ENCODE measurements at places on chromosomes 6 and 20.
A peak's percentile ranks its signal among the peaks of the same experiment; 100 is the strongest.

- no peak for DNase-seq
Observed at GRCh38 chr20:910132-910869, 5.8 kb downstream of the ANGPT4 start.

GRCh38 chr6:109483735-109484057, 677 bp upstream of the ZBTB24 start:
- DNase-seq = no peak

GRCh38 chr6:93932175-93932574, 512.8 kb upstream of the EPHA7 start:
- no peak for DNase-seq

GRCh38 chr20:56442389-56443365, 25.8 kb upstream of the RTF2 start:
- no peak for DNase-seq

GRCh38 chr6:157800420-157801237, 22.4 kb upstream of the SNX9 start:
- no peak for DNase-seq

GRCh38 chr6:64685401-64685800, 1021.6 kb downstream of the EYS start:
- DNase-seq = no peak

DNA sequence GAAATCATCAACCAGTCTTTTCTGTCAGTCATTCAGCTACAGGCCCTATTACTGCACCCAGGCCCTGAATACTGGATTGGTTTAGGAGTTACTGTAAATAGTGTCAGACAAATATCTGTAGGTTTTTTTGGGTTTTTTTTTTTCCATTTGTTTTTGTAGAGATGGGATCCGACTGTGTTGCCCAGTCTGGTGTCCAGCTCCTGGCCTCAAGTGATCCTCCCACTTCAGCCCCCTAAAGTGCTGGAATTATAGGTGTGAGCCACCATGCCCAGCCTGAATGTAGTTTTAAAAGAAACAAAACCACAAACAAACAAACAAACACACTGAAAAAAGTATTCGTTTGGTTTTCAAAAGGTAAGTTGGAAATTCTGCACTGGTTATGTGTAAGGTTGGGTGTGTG, 39.6 kb downstream of the DZANK1 start:
- DNase-seq = no peak

GRCh38 chr6:43744931-43745727, 24.9 kb upstream of the VEGFA start:
- no peak for DNase-seq

- DNase-seq = no peak
Observed at GRCh38 chr20:52444455-52444854, 252.9 kb upstream of the ZFP64 start.

DNA sequence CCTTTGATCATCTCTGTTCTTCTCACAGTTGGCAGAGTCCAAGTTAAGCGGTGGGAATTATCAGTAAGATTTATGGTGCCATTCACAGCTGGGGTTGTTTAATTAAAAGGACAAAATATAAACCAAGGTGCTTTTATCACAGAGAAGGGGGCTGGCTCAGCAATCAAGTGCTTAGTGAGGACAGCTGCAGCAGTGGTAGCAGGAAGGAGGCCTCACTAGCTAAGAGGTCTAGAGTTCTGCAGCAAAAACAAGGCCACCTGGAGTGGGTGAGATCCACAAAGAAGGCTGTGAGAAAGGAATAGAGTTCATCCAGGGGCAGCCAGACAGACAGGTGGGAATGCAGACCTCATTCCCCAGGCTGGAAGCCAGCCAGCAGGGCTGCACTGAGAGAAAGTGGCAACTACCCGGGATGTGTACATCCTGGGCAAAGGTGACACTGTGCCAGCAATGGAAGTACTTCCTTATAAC, 37.1 kb downstream of the PIGU start:
- no peak for DNase-seq

DNA sequence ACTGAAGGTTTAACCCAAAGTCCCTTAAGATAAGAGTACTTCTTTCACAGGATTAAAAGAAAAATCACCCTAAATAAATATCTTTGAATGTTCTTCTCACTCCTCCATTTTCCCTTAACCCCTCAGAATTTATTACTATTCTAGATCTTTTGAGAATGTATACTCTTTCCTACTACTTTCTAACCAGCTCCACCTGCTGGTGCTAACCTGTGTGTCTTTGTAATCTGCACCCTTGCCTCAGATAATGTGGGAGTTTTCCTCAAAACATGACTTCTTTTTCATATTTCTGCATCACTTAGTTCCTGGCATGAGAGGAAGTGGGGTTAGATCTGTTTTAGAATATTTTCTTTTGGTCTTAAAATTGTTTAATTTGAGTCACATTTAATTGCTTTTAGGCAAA, 394.2 kb downstream of the BMP2 start:
- DNase-seq = no peak

DNA sequence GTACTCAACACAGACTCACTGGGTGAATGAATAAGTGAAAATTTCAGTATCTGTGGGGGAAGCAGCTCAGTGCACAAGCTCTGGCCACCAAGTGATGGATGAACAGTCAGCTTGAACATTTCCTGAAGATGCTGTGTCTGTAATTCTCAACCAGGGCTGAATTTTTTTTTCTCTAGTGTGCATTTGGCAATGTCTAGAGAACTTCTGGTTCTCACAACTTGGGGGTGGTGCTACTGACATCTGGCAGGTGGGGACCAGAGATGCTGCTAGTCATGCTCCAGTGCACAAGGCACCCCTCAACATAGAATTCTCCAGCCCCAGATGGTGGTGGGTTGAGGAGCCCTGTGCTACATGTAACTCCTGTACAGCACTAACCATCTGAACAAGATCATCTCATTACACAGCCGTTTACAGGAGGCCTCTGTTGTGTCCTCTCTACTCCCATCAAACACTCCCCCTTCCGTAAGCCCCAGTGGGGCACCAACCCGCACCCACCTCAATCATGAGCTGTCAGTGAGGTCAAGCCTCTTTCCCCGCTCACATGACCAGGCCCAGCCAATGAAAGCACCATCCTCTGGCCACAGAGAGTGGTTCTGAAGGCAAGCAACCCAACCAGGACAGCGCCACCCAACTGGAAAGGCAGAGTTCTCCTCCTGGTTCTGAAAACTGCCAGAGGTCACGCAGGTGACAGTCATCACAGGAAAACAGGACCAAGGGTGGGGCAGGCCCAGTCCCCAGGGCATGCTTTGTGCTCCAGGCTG, 103.9 kb upstream of the PMEPA1 start:
- no peak for DNase-seq

- DNase-seq = no peak
Observed at GRCh38 chr6:125114248-125114858, 39.2 kb upstream of the TPD52L1 start.

- DNase-seq = no peak
Observed at GRCh38 chr6:22069306-22069800, 227.5 kb downstream of the PRL start.

- no peak for DNase-seq
Observed at GRCh38 chr6:113672491-113673149, 184.5 kb upstream of the MARCKS start.

GRCh38 chr6:157906537-157907061, 75.1 kb upstream of the SYNJ2 start:
- DNase-seq = no peak

GRCh38 chr6:80547827-80548226, 441.4 kb downstream of the BCKDHB start:
- no peak for DNase-seq

DNA sequence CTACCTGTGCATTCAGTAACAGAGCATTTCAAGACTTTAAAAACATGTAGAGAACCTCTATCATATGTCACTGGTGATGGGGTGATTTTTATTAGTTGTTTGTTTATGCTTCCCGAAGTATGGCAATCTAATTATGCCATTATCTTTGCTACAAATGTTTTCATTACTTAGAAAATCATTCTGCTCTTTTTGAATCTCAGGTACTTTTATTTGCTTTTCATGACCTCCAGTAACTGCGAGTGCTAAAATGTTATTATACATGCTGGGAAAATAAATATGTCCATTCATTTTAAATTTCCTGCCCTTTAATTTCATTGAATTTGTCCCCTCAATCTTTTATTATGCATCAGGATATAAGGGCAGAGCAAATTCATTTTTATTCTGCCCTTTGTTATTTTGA, 515.7 kb downstream of the NKAIN2 start:
- DNase-seq = no peak

GRCh38 chr6:111113336-111114086, 26.2 kb downstream of the SLC16A10 start:
- no peak for DNase-seq

- DNase-seq = peak; percentile 56
Observed at GRCh38 chr6:53793318-53794136, 1.3 kb upstream of the LRRC1 start.

DNA sequence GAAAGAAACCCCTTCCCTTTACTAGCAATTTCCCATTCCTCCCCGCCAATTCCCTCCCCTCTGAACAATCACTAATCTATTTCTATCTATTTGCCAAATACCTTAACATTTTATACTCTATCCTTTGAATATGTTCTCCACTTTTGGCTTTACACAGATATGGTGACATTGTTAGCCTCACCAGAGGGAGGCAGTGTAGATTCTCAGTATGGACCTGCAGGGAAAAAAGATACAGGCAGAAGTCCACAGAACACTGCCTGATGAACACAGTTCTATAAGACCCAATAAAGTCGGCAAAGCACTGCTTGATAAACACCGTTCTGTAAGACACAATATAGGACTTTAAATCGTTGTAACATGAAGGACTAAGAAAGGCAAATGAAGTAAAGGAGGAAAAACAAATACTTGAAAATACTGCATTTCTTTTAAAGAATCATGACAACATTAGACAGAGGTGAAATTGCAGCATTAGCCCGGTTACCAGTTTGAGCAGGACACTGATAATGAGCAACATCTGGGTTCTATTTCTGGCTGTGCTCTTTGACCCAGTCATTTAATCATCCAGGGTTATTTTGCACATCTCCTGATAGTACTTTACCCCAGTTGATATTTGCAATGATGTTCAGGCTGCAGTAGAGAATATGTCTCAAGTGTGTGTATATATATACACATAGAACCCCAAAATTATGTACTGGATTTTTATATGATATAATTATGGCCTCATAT, 296.8 kb downstream of the UTRN start:
- no peak for DNase-seq

DNA sequence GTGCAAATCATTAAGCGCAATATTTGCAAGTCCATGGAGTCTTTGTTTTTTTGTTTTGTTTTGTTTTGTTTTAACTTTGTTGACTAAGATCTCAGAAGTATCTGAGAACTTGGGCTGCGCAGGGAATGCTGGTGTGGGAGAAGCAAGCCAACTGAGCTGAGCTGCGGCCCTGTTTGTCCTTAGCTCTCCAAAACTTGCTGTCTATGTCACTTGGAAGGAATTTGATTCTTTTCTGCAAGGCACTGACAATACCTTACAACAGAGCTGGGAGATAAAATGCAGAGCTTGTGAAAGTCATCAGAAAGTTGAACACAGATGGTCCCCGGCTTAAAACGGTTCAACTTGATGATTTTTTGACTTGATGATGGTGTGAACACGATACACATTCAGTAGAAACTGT, 5.4 kb downstream of the SLC22A23 start:
- DNase-seq = no peak

- DNase-seq = no peak
Observed at GRCh38 chr6:80638213-80639055, 532.0 kb downstream of the BCKDHB start.
